Activated effector memory CD4-positive, alpha-beta T cell treated with Interleukin-2 at 50 U/mL for 16 hours (primary cell): ENCODE measurements at places on chromosomes 2 and 18.

- DNase-seq, result no peak
Measured at GRCh38 chr2:187263675-187264560, 184.1 kb downstream of the CALCRL start.

DNA sequence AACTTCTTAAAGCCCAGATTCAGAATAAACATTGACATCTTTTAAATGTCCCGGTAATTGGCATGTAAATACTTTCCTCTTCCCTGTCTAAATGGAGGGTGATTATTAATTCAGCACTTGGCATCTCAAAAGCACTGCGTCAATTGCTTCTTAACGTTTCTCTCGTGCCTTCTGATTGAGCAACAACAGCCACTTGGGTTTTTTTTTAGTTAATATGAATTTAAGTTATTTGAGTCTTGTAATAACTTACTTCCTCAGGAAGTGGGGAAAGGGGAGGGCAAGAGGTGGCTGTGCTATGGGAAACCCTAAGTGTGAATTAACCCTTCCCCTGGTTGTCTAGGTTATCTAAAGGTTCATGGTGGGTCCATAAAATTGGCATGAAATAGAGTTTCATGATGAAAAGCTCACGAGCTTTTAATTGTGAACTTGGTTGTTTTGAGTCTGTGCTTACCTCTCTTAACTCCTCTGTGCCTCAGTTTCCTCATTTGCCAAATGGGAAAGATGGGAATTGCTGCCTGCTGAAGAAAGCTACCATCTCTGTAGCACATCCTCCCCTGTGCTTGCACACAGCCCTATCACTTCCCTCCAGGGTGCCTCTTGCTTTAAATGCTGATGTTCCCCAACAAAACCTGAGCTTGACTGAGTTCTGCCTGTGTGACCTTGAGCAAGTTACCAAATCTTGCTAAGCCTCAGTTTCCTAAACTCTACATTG, 126.3 kb upstream of the BCL2L11 start:
- DNase-seq, result no peak

DNA sequence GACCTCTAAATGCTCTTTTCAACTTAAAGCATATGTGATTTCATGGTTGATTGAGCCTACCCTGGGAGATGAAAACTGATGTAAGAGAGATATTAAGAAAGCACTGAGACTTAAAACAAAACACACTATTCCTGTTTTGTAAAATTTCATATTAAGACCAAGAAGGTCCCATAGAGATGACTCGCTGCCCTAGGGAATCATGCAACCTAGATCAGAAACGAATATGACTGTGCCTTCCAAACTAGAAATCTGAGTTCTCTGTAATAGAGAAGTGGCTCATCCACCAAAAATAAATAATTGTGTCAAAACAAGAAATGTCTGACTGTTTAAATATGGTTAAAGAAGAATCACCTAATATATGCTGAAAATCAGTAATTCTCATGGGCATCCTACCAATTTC, 776.8 kb upstream of the SOX11 start:
- DNase-seq, result no peak

DNA sequence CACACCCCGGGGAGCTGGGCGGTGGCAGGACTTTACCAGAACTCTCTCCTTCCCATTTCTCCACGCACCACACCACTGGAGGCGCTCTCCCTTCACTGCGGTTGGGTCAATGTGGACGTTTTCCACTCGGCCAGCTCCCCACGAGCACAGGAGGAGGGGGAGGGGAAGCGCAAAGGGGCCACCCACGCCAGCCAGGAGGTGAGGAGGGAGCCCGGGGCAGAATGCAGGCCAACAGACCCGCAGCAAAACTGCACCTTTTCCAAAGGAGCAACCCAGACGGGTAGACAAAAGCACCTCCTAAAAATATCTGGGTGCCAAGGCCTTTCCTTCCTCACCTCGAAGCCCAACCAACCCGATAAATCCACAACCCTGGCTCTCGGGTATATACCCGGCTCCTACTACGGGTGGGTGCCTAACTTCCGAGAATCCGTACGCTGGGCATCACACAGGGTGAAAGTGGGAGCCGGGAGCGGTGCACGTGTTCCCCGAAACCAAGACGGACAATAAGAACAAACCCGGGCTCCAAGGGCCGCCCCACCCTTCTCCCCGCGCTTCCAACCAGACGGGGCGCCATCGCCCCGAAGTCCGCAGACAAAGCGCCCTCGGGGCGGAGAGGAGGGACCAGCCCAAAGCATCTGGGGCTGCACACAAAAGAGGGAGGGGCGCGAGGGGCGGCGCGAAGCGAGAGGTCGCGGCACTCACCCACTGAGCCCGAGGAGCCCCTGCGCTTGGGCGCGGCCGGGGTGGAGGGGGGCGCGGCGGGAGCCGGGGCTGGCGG, 1.0 kb downstream of the RTN4 start:
- peak; percentile 46 for DNase-seq

DNA sequence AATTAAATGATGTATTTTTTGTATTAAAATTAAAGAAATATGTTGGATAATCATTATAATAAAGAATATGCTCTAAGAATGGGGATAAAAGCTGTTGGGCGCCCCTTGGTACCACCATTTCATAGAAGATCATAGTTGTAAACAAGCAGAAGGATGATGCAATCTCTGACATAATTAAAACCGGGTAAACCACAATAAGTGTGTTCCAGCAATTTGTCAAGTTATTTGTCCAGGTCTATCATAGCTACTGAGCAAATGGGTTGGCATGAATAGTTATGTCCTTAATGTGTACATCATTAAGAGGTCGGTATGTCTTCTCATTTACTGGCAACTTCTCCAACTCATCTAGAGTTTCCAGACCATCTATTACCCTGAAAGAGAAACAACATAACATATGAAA, 6.7 kb upstream of the CLK1 start:
- no peak for DNase-seq

GRCh38 chr2:99936065-99936464, 206.3 kb downstream of the AFF3 start:
- no peak for DNase-seq

GRCh38 chr2:205656941-205657340, 25.4 kb upstream of the NRP2 start:
- DNase-seq, result no peak

- DNase-seq, result no peak
Measured at GRCh38 chr18:53752781-53753367, 471.6 kb downstream of the MBD2 start.

DNA sequence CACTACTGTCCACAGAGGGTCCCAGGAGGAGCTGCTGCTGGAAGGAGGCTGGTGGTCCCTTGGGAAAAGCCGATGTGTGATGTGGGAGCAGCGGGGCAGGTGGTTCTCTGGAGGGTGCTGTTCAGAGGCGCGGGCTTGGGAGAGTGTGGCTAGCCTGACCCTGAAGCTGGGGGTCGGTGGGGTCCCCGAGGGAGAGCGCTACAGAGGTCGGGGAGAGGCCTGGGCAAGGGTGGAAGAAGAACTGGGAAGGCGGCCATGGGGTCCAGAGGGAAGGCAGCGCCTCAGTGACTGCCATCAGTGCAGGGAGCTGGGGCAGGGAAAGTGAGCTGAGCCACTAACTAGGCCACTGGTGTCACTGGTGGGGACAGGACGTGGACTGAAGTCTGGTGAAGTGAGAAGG, 32.5 kb downstream of the FAM228A start:
- DNase-seq, result no peak

DNA sequence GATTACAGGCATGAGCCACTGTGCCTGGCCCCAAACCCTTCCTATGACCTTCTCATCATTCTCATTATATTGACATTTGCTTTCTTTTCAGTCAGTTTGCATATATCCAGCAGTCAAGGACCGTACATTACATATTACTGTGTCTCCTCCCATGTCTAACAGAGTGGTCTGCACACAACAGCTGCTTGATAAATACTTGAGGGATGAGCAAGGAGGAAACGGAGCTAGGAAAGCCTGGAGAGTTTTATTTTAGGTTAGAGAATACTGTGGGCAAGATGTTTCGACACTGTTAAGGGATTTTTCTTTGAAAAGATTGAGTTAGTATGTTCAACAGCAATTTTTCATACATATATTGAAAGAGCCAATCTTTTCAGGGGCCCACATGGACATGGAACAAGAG, 76.2 kb upstream of the CHRNA1 start:
- no peak for DNase-seq

GRCh38 chr18:48468151-48468550, 59.0 kb upstream of the ZBTB7C start:
- no peak for DNase-seq

DNA sequence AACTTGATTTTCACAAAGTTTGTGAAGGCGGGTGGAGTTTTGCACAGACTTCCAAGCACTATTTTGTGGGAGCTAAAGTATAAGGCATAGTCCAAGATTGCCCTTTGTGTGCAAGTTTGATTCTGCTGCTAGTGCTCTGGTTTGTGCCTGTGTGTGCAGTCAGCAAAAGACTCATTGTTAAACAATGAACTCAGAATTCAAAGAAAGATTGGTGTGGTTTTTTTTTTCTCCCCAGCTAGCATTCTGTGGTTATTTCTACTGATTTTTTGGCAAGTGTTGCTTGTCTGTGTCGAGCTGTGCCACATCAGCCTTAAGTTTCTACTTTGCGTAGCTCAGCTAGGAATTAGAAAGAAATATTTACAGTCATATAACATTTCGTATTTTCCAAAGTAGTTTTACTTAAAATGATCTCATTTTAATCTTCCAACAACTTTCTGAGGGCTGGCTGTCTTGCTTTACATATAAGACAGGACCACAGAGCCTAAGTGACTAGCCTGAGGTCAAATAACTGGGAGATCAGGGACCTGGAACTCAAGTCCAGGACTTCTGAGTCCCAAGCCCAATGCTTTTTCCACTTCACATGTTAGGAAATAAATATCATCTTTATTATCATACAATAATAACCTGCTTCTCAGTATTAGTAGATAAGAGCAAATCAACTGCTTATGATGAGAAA, 69.8 kb downstream of the BABAM2 start:
- DNase-seq, result no peak

- no peak for DNase-seq
Measured at GRCh38 chr18:3122851-3123250, 96.9 kb downstream of the MYOM1 start.
